ENCODE measurements at places on chromosomes 1 and 21.

DNA sequence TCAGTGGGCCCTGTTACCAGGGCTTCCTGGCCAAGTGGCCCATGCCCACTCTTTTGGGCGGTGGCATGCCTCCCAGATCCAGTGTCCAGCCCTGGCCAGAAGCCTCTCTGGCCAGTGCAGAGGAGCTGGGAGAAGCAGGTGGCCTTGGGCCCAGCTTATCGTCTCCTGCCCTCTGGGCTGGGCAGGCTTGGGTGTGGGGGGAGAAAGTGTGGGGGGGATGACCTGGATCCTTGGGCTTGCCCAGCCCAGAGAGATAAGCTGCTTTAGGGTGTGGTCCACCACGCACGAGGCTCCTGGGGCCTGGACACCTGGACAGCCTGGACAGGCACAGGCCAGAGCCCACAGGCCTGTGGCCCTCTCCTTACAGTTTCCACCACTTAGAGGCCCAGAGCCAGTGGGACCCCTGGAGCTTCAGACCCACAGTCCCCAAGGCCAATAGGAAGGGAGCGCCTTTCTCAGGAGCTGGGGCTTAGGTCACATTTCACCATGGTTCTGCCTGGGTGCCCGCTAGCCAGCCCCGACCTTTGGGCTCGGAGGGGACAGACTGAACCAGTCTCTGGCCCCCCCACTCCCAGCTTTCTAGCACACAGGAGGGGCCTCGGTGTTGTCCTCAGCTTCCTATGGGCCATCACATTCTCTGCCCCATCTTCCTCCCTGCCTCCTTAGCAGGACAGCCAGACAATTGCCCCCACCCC lies 1.8 kb downstream of the ESPN start:
- no peak for DNase-seq

DNA sequence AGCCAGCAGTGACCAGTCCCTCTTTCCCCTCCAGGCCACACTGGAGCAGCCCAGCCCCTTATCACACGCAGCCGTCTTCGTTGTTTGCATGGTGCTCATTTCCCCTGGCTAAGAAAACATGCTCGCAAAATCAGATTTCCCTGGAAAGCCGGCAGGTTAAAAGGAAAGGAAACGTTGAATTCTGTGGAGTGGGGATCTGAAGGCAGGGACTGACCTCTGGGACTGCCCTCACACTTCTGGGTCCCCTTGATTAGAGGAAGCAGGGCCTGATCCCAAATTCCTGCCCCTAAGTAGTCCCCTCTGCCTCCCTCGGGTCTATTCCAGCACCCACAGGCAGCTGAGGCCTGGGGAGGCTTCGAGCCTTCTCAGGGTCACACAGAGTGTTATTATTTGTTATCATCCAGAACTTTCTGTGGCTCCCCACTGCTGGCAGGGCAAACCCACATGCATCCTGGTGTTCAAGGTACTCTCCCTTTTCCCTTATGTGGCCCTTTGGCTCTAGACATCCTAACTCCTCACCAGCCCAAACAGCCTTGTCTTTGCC lies 125.2 kb upstream of the ZBTB40 start:
- DNase-seq: no peak

DNA sequence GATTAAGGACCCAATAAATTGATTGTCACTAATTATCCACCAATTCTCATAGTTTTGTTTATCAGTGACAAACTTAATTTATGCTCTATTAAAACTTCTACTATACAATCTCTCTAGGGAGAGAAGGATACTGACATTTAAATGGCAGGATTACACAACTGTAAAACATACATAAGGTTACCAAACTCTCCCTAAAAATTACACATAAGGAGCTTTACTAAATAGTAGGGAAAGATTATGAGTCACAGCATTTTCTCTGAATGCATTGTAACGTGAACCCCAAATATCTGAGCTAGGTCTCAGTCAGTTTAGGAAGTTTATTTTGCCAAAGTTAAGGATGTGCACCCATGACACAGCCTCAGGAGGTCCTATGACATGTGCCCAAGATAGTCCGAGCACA lies 2140.6 kb downstream of the NCAM2 start:
- no peak for DNase-seq

DNA sequence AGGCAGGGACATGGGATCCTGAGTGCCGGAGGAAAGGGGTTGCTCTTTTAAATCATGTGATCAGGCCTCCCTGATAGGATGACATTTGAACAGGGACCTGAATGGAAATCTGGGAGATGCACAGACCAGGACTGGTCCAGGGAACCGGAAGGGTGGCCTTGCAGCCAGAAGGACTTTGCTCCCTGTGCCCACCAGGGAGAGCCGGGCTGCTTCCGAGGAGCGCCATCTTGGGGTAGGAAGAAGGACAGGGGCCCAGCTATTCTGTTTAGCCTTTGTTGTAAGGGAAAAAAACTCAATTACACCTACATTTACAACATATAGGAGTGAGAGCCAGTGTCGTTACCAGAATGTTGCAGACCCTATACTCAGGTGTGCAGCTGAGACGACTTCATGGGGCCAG lies 5.5 kb downstream of the KLHDC7A start:
- DNase-seq: peak; percentile 63

DNA sequence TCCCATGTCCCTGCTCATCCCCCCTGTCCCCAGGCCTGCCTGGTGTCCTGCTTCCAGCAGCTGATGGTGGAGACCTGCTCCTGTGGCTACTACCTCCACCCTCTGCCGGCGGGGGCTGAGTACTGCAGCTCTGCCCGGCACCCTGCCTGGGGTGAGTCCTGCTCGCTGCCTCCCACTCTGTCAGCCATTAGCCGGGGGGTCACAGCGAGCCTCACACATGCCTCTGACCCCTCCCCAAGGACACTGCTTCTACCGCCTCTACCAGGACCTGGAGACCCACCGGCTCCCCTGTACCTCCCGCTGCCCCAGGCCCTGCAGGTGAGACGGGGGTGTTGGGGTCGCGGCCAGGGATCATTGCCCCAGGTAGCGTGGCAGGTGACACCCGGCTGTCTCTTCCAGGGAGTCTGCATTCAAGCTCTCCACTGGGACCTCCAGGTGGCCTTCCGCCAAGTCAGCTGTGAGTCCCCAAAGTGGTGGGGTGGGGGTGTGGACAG lies 10.0 kb downstream of the SCNN1D start:
- DNase-seq: peak; percentile 52

- DNase-seq: no peak
Measured at GRCh38 chr1:71464016-71464415, 383.2 kb upstream of the ZRANB2 start.

DNA sequence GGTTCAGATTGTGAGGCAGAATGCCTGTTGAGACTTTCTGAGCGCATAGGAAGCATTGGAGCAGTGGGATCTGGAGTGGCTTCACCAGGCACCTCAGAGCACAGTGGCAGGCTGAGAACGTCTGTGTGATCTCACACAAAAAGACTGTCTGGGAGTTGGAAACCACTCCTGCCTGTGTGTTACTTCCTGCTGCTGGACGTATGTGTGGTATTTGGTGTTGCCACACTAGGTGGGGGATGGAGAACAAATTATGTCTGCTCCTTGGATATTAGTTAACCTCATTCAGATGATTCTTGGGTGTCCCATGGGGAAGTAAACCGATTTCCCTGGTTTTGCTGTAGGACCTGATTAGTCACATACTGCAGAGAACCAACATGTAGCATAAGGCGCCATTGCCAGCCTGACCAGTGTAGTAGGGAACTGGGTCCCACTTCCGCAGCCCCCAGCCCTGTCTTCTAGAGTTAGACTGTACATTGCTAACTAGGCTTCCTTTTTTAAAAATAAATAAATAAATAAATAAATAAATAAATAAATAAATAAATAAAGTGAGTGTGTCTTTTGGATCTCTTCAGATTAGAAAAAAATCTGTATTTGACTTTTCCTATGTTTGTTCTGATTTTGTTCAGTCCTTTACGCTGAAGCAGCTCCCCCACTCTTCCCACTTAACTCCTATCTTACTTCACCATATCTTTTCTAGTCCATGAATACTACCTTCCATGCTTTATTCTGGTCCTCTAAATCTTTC lies 26.9 kb downstream of the UCK2 start:
- DNase-seq: no peak

DNA sequence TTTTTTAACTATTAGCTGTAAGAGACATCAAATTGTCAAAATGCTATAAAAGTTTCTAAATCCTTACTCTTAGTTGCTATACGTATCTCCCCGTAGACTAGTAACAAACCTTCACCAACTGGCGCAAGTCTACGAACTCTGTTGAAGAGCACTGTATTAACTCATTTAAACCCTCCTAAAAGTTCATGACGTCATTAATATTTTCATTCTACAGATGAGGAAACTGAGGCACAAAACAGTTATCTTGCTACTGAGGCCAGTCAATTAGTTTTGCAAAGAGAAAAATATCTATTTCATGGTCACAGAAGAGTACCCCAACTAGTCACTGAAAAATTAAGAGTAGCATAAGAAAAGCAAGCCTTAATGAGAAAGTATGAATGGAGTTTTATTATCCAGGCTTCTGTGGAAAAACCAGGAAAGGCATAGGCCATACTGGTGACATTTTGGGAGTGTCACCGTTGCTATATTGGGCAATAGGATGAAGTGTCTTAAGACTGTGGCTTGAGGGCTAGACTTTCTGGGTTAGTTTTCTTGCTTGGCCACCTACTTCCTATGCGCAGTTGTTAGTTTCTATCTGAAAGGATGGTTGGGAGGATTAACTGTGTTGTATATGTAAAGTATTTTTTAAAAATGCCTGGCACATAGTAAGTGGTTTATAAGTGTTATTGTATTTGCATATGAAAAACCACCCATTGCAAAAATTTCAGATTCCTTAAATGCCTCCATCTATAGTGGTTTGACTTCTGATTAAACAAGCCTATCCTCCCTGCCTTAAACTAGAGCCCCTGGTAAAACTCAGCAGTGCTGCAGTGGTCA lies 52.4 kb upstream of the SYT14 start:
- no peak for DNase-seq

DNA sequence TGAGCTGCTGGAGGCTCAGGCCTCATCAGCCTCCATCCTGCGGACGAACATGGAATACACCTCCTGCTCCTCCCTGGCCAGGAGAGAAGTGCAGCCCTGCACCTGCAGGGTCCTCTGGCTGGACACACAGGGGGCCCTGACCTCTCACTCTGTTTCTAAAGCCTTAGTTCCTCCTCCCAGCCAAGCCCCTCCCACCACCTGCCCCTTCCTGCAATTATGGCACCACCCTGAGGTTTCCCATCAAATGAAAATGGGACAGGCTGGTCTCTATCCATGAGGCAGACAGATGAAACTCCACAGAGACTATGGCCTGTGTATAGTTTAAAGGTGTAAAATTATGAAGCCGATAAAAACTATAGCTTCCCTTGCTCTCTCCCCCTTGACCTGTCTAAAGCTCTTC lies 42.6 kb downstream of the CACNA1S start:
- no peak for DNase-seq

- no peak for DNase-seq
Measured at GRCh38 chr1:17248781-17249180, at the start of gene PADI3. TSS of gene PADI3 (plus strand) at chr1:17249098. CDS start at chr1:17249138, 40 bp downstream.

GRCh38 chr1:183721041-183721440 lies 67.9 kb upstream of the APOBEC4 start:
- no peak for DNase-seq

DNA sequence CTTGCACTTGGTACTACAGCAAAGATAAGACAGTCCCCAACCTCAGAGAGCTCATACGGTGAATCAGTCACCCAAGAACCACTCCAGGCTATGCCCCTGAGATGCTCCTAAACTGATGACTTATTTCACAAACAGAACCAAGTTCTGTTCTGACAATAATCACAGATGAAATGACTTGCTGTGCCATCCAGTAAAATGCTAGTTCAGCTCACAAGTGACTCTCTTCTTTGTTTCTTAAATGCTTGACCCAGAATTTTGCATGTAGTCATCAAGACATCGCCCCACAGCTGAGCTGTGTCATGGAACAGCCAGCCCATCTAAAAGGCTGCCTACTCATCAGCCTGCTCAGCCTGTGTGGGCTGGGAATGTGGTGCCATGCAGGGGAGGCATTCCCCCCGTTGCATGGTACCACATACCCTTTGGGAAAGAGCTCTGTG lies 6.1 kb upstream of the SLC19A2 start:
- DNase-seq: no peak

DNA sequence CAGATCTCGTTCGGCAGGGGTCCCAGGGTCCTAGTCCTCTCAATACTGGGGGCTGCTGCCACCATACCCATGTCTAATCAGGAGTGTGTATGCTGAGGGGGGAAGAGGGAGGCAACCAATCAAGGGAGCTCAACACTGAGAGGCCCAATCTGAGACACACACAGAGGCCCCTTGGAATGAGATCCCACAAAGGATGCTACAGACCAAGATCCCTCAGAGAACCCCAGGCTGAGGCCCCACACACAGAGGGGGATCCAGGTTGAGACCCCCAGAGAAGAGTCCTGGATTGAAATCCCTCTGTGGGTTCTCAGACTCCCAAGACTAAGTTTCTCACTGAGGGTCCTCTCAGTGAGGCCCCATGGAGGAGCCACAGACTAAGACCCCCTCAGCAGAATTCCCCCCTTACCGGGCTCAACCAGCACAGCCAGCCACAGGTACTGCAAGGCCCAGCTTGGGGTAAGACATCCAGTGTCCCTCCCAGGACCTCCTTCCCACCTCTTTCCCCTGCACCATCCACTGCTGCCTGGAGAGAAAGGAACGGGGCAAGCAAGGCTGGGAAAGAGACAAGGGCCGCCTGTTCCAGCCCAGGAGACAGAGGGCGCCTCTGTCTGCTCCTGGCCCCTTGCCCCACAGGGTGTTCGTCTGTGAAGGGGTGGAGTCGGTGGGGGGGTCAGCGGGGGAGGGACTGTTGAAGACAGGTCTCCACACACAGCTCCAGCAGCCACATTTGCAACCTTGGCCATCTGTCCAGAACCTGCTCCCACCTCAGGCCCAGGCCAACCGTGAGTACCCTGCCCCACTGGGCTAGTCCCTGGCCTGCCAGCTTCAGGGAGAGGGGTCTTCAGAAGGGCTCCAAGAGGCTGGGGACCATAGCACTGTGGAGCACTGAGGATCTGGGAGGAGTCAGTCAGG lies at the start of gene S100A1:
TSS of gene S100A1 (plus strand) at position 720 of the 912 bp plus-strand sequence. CDS start 2,088 bp downstream, outside the sequence.
- peak; percentile 72 for DNase-seq

DNA sequence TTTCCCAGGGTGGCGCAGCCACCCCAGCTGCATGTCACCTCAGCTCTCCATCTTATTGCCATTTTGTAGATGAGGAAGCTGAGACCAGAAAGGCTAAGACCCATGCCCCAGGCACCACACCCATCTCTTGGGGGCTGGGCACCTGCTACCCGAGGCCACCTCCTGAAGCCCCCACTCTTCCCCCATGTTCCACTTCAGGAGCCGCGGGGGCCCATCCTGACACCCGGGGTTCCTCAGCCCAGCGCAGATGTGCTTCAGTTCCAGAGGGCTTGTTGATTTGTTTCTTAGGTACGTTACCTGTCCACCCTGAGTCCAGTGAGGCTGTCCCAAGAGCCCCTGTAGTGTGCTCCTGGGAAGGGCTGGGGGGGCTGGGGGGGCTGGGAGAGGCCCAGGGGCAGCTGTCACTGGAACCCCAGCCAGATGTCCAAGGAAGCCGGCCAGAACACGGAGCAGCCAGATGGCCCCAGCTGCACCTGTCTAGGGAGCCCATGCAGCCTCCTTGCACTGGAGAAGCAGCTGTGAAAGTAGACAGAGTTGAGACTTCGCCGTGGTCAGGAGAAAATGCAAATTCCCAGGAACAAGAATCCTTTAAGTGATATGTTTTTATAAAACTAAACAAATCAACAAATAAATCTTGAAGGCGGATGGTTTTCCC lies 17.1 kb upstream of the CCDC27 start:
- DNase-seq: no peak

GRCh38 chr1:42177541-42177981 lies 13.0 kb upstream of the GUCA2A start:
- DNase-seq: no peak

- DNase-seq: no peak
Measured at GRCh38 chr1:6208723-6209660, 3.1 kb downstream of the RNF207 start.
